ENCODE measurements at places on chromosomes 13 and 19.

DNA sequence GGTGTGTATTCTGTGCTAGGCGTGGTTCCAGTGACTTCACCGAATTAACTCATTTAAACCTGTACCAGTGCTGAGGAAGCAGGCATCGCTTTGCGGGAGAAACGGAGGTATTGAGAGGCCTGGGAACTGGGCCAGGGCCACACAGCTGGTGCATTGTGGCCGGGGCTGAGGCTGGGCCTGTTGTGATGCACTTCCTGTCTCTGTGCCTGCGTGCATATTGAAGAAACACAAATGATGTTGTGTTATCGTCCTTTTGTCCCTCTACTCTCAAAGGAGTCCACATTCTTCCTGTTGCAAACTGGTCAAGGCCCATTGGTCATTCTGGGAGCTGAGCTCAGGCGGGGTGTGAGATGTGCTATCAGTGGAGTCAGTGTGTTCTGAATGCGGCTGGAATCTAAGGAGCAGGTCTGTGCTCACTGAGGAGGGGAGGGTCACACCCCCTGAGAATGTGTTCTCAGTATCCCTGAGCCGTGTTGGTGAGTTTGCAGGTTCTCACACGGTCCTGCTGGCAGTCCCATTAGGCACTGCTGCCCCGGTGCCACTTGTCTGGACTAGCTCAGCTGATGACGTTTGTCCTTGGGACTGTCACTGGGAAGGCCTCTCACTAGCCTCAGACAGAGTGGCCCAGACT, 62.1 kb downstream of the ARHGEF7 start:
- DNase-seq: peak; percentile 9

- DNase-seq: no peak
These were observed 6.4 kb downstream of the ZNF350 start for GRCh38 chr19:51980116-51980736.

- no peak for DNase-seq
These were observed 61.3 kb downstream of the NUFIP1 start for GRCh38 chr13:44927968-44928367.

DNA sequence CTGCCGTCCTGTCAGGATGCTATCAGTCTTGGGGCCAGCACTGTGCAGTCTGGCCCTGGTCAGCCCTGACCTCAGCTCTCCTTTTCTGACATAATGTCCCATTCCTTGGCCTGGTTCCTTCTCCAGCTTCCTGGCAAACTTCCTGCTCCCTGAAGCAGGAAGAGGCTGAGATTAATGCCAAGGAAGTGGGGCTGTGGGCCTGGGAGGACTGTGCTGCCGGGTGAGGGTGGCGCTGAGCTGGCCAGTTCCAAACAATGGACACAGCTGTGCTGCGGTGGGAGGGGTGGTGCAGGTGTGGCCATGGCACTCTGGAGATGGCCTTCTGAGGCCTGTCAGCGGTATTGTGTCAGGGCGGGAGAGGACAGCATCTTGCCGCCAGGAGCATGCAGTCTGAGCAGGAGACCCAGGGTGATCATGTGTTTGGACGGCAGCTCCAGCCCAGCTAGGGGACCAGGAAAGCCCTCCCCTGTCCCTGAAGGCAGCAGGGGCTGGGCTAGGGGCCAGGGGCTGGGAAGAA, 30.9 kb downstream of the TUBA3C start:
- DNase-seq: no peak

- peak; percentile 93 for DNase-seq
These were observed at the start of gene ZFP82 for GRCh38 chr19:36418287-36419001. TSS of gene ZFP82 (minus strand) at chr19:36418644. CDS start at chr19:36409789, 8,855 bp downstream.

GRCh38 chr13:43316946-43317353, 293.6 kb downstream of the DNAJC15 start:
- peak; percentile 60 for DNase-seq

GRCh38 chr13:26965952-26966700, 205.5 kb downstream of the USP12 start:
- peak; percentile 26 for DNase-seq

DNA sequence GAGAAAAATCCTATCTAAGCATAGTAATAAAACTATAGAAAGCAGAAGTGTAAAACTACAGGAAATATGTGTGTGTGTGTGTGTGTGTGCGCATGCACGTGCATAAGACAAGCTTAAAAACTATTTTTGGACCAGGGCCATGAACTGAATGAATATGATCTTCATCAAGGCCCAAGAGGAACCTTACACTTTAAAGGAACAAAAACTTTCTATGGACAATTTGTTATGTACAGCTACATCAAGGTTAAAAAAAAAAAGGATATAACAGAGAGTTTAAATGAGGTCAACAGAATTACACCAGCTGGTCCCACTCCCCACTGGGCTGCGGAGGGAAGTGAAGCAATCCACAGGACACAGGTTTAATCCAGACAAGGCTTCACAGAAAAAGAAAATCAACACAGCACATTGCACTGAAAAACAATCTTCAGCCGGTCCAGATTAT, 151.1 kb downstream of the LHFPL6 start:
- DNase-seq: no peak

GRCh38 chr13:112885242-112885781, 83.7 kb upstream of the MCF2L start:
- no peak for DNase-seq

DNA sequence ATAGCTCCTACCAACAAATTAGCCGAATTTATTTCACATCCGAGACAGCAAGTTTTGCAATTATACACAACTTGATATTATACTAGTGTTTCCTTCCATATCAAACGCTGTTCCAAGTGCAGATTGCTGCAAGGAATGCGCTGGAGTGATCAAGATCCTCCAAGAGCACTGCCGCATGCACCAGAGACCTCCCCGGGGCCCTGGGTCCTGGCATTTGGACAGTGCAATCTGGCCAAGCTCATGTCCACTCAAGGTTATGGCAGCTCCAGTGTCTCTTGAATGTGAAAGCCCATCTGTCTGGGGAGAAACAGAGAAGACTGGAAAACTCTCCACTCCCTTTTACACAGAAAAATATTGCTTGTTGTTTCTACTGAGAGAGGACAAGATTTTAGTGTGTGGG, 111.9 kb downstream of the HSPH1 start:
- no peak for DNase-seq

- no peak for DNase-seq
These were observed 1.2 kb downstream of the PIH1D1 start for GRCh38 chr19:49450405-49450804.

DNA sequence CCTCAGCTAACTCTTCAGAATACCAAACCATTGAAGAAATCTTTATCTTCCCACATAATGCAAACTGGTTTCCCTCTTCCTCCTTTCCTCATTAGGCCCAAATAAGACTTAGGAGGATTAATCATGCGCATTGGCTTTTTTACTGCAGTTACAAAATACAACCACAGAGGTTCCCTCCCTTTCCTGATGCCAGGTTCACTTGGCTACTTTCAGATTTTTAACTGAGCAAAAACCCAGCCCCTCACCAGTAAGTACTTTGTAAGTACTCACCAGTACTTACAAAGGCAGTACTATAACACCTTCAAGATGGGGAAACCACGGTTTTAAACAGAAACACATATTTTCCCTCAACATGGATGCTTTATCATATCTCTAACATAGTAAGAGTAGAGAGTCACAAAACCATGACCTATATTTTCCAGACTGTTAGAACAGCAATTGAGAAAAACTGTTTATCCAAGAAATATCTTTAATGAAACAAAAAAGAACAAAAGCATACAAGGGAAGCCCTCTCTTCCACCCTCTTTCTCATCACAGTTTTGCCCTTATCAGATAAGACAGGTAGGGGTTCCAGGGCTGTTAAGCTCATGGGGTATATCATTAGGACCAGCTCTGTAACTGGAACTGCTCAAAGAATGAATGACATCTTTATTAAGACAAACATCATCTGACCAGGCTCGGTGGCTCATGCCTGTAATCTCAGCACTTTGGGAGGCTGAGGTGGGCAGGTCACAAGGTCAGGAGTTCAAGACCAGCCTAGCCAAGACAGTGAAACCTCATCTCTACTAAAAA, 12.7 kb downstream of the FOXO1 start:
- DNase-seq: no peak

- DNase-seq: no peak
These were observed 483.4 kb upstream of the PCDH9 start for GRCh38 chr13:67713571-67713970.

DNA sequence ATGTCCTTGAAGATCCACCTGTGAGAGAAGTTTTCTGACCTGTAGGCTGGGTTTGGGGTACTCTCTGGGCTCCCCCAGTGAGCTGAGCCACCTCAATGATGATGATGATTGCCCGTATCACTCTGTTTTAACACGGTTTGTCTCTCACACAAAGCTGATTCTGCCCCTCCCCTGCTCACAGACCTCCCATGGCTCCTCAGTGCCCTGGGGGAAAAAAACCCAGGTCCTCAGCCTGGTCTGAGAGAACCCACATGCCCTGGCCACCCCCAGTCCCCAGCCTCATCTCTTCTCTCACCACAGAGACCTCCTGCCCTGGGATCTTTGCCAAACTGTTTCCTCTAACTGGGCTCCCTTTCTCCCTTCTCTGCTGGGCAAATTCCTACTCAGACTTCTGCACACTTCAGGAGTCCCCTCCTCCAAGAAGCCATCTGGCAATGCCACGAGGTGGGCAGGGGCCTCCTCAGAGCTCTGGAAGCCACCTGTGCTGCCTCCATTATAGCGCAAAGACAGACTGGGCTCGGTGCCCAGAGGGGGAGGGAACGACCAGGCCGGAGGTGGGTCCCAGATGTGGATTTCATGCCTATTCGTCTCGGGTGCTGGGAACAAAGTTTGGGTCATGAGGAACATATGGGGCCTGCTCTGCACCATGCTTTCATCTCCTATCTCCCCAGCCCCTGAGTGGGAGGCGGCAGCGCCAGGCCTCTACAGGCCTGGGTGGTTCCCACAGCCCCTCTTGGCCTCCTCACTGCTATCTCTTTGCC, 8.5 kb upstream of the CA11 start:
- peak; percentile 4 for DNase-seq

DNA sequence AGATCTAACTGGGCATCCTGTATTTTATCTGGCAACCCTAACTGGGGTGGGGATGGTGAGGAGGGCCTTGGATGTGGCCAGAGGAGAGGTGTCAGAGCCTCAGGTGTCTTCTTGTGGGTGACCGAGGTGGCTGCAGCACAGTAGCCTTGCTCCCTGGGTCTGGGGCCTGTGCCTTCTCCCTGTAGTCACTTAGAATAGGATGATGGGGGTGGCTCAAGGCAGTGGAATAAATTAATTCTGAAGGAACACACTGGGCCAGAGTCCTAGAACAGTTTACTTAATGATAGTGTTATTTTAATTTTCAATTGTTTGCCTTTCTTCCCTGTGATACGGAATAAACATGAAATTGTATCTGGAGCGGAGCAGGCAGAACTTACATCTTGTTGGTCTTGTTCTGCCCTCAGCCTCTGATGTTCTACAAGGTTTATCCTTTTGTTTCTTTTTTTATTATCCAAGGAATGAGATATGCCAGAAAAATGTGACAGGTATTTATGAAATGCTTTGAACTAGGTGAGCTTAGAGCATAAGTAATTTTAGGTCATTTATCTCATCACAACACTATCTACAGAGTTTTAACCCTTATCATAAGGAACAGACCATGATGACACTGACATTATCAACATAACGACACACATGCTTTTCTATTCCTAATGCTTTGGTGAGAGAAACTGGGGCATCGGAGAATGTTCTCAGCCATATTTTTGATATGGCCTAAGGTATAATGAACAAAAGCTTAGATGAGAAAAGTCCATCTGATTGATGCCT, 51.4 kb downstream of the LRCH1 start:
- DNase-seq: no peak

- no peak for DNase-seq
These were observed 50.8 kb downstream of the ZAR1L start for GRCh38 chr13:32264407-32264806.

- no peak for DNase-seq
These were observed 6.8 kb downstream of the NAPA start for GRCh38 chr19:47507924-47508553.

DNA sequence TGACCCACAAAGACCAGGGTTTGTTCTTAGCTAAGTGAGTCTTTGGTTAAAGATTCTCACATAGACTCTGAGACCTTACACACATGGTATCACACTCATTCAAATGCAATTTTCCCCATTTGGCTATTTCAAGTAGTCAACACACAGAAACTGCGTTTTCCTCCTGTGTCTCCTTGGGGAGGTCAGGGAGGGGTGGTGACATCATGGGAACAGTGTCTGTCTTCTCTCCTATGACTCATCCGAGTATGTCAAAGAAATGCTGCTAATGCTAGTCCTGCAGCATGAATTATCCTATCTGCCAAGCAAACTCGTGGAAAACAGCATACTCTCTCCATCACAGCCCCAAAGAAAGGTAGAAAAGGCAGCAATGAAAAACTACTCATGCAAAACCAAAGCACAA, 100.2 kb downstream of the ENOX1 start:
- DNase-seq: peak; percentile 55

DNA sequence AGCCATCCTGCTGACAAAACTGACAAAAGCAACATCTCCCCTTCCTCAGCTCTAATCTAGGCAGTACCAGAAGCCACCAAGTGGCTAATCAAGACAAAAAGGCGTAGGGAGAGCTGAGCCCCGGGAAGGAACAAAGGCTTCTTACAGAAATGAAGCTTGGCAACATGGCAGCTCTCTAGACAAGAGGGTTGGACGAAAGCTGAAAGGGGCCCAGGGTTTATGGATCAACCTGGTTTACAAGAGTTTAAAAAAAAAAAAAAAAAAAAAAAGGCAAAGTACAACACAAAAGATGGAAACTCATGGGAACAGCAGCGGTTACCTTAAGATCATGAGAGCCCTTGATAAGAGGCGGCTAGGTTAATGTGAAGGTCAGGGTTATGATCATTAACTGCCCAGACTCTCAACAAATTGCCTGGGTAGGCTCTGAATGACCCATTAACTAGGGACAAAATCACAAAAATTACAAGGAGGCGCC, 14.0 kb downstream of the ZC3H4 start:
- no peak for DNase-seq

- DNase-seq: peak; percentile 19
These were observed 1.0 kb upstream of the CHAMP1 start for GRCh38 chr13:114313061-114313860.

DNA sequence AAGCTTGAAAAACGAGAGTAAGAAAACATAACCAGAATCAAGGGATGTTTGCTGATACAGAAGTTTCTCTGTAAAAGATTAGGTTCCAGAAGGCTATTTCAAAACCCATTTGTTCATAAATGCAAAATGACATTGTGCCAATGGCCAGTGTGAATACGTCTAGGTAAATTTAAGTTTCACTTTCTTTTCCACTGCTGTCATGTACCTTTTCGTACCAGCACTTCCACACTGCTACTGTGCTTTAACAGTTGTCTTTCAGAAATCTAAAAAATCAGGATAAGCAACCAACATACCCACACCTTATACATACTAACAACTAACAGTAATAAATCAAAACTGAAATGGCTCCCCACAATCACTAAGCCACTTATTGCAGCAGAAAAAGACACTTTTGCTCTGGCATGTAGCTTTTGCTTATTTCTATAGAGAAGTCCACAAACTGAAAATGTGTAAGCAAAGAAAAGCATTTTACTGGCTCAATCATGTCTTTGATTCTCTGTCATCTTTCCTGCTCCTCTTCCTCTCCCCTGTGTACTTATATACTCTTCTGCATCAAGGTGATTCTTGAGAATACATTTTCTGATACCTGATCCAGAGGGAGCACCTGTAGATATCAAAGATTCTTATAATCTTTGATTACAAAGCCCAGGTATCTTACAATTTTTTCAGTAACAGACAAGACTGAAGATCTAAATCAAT, 34.3 kb downstream of the ELF1 start:
- peak; percentile 13 for DNase-seq

All from Daoy (cell line).